ENCODE measurements at places on chromosomes 1 and 21.

- DNase-seq = no peak
These were observed 17.0 kb downstream of the C1orf198 start for GRCh38 chr1:230851291-230851691.

DNA sequence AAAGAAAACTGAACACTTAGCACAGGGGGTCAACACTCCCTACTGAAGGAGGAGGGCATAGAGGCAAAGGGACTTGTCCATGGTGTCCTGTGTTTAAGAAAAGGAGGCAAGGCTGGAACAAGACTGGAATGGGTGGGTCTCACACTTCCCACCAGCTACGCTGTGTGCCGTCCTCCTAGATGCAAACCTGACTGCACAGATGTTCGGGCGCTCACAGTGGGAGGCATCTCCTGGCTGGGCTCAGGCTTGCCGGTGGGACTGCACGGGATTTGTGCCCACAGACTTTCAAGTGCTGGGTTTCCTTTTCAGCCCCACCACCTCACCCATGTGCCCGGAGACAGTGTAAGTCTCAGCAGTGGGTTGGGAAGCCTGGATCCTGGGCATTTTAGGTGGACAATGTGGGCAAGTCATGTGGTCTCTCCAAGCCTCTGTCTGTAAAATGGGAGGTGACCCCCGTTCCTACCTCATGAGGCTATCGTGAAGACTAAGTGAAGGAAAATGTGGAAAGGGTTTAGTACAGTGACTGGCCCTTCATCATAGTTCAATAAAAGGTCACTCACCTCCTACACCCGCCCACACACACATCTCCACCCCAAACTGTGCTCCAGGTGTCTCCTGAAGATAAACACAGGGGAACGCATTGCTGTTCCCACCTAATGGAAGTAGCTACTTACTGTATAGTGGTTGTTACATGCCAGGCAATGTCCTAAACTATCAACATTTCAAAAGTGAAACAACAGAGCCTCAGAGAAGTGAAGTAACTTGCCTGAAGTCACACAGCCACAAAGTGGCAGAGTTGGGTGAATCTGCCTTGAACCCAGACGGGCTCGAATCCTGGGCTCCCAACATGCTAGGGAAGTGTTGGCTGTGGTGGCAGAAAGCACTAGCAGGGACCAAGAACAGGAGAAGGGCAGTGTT is 36.0 kb downstream of the ATP1A1 start:
- no peak for DNase-seq

- no peak for DNase-seq
These were observed 94.0 kb upstream of the FMN2 start for GRCh38 chr1:239997515-239998311.

DNA sequence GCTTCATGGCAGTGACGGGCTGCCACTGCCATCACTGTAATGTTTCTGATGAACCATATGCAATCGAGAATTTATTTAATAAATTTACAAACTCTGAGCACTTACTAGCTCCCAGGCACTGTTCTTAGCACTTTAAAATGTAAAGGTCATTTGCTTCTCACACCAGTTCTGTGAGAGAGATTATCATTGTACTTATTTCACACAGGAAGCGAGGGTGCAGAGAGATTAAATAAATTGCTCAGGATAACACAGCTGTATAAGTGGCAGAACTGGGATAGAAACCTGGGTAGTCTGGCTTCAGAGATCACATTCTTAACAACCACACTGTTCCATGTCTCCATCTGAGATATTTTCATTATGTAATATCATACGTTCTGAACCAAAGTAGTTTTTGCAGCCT is 119.9 kb downstream of the MAST2 start:
- DNase-seq = no peak

- DNase-seq = no peak
These were observed 77.4 kb downstream of the EIF4G3 start for GRCh38 chr1:21099034-21099868.

GRCh38 chr21:39911286-39912199 is 44.3 kb downstream of the PCP4 start:
- no peak for DNase-seq

DNA sequence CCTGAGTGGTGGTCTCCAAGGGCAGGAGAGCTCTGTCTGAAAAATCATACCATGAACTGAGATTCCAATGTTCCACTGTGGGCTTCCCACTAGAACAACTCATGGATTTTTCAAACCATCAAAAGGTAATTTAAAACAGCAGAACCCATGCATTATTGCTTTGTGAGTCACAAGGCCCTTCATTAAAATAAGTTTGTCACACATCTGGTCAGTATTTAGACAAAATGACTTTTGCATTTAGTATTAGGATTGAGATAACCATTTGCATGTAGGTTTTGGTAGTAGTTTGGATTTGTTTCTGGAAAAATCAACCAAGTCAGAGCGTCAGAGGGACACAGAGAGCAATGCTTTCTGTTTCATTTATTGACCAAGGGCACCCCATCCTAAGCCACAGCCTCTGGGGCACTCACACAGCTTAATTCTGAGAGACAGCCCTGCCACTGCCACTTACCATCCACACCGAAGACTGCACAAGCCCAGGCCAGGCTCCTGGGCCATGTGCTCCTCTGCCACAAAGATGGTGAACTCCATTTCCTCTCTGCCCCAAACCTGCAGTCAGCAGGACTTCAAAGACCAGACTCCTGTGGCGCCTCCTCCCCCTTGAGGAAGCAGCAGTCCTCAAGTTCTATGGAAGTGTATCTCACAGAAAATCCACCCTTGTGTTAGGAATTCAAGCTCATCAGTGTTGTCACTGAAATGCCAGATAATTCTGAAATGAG is 132.6 kb upstream of the DUSP10 start:
- no peak for DNase-seq

GRCh38 chr21:15820327-15820726 is 90.5 kb downstream of the USP25 start:
- no peak for DNase-seq

GRCh38 chr1:151419819-151420218 is 20.4 kb downstream of the PSMB4 start:
- DNase-seq = no peak

All from activated effector memory CD4-positive, alpha-beta T cell treated with anti-CD3 and anti-CD28 coated beads, Interleukin-2, amount 50 U/mL, for 16 hours (primary cell).